ENCODE measurements at places on chromosomes 5 and 9.

DNA sequence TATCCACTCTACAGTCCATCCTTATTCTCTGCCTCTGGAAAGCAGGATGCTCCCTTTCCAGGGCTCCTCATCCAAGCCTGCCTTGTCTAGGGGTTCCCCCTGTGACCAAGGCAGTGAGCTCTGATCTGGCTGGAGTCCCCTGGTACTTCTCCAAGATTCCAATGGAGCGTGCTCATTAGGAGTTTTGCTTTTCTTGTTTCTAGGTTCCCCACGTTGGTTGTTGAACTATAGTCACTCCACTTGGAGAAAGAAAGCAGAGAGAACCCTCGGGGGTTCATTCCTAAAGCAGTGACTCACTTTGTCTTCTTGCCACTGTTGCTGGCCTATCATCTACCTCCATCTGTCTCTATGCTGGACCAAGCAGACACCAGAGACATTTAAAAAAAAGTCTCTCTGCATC is 192.6 kb downstream of the TLE4 start:
- no peak for DNase-seq

GRCh38 chr9:14824481-14824880 is 85.7 kb downstream of the FREM1 start:
- DNase-seq: no peak

GRCh38 chr9:117927354-117927753 is 223.2 kb downstream of the TLR4 start:
- DNase-seq: no peak

GRCh38 chr5:140273401-140273877 is 29.5 kb downstream of the PFDN1 start:
- DNase-seq: no peak

- no peak for DNase-seq
Observed at GRCh38 chr5:85576666-85577065, 1041.1 kb upstream of the COX7C start.

DNA sequence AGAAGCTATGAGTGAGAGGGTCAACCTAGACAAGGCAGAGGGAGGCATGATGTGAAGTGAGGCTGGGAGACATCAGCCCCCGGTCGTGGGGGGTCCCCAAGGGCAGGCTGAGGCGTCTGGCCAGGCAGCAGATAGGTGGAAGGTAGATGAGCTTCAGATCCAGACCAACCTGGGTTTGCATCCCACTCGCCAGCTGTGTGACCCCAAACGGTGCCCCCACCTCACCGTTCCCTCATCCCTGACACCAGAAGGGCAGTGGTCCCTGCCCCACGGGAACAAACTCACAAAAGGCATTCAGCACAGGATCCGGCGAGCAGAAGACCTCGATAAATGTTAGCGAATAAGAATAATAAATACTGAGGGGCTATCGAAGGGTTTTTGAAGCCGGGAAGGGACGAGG is 27.5 kb upstream of the LMX1B start:
- DNase-seq: no peak

DNA sequence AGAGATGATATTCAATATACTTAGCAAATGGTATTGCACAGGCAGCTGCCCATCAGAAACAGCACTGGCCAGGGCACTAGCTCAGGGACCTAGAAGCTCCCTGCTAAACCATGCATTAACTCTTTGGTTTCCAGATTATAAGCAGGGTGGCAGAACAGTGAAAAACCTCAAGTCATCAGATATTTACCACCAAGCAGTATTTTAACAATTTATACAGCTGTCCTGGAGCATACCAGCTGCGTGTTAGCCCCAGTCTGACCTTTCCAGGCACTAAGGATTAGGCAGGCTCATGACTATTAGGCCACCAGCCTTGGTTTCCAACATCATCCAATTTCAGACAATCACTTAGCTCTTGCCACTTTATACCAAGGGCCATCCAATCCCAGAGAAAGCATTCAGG is 326.5 kb downstream of the CAAP1 start:
- DNase-seq: no peak

- DNase-seq: no peak
Observed at GRCh38 chr5:177431317-177432142, 5.1 kb downstream of the GRK6 start.

GRCh38 chr5:61322738-61323725 is 9.0 kb upstream of the ZSWIM6 start:
- no peak for DNase-seq

DNA sequence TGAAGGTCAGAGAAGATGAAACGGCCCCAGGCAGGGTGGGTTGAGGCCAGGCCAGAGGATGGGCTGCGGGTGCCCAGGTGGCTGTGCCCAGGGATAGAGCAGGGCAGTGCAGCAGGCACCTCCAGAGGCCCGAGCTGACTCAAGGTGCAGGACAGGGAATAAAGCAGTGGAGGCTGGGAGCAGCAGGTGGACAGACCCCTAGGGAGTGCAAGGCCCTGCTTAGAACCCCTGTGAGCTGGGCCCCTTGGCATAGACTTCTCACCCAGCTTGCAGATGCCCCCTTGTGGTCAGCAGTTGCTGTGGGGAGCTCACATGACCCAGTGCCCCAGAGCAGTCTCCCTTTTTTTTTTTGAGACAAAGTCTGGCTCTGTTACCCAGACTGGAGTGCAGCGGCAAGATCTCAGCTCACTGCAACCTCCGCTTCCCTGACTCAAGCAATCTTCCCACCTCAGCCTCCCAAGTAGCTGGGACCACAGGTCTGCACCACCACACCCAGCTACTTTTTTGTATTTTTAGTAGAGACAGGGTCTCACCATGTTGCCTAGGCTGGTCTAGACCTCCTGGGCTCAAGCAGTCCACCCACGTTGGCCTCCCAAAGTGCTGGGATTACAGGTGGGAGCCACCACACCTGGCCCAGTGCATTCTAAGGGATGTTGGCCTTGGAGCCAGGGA is 118.8 kb downstream of the WNK2 start:
- DNase-seq: no peak

GRCh38 chr9:129312251-129313122 is 134.4 kb upstream of the IER5L start:
- no peak for DNase-seq

DNA sequence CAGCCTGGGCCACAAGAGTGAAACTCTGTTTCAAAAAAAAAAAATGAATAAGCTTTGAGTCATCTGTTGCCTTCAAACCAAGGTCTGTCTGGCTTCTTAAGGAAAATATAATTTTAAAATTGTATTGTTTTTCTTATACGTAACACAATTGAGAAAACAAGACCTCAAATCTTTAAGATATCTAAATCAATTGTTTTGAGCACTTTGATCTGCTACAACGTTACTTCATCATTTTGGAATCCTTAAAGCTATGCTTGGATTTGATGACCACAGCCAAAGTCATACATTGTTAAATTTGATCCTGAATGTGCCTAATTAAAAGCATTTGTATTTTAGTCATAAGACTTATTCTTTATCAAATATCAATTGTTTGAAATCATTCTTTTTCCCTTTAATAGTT is 37.7 kb upstream of the VCAN start:
- no peak for DNase-seq

DNA sequence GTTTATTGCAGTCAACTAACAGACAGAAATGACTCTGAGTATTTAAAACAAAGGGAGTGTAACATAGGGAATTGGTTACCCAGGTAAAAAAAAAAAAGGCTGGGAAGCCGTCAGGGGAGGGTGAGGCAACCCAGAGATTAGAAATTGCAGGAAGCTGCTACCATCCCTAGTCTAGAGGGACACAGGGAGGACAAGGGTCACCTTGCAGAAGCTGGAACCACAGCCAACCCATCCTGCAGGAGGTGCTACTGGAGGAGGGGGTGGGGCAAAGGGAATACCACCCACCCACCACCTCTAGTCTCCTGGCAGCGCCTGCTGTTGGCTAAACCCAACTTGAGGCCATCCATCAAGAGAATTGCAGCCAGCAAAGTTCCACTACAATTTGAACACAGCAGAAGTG is 6.5 kb downstream of the CAST start:
- DNase-seq: no peak

GRCh38 chr5:78546276-78546996 is 102.1 kb downstream of the LHFPL2 start:
- no peak for DNase-seq

- DNase-seq: no peak
Observed at GRCh38 chr5:11050596-11051304, 289.7 kb upstream of the DAP start.

DNA sequence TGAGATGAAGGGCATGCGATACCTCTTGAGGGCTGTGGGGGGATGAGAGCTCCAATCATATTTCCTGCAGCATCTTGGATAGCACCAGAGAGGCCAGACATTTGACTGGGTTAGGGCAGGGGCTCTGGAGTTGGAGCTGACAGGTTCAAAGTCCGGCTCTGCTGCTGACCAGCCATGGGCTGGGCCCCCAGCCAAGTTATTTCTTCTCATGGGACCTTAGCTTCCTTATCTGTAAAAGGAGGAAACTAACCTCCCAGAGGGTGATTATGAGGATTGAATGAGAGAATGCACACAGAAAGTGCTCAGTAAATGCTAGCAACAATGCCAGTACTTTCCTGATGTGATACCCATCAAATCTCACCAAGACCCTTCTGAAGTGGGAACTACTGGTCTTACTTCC is 65.2 kb upstream of the SLC25A51 start:
- DNase-seq: no peak

GRCh38 chr5:107513337-107514085 is 157.2 kb downstream of the EFNA5 start:
- no peak for DNase-seq

DNA sequence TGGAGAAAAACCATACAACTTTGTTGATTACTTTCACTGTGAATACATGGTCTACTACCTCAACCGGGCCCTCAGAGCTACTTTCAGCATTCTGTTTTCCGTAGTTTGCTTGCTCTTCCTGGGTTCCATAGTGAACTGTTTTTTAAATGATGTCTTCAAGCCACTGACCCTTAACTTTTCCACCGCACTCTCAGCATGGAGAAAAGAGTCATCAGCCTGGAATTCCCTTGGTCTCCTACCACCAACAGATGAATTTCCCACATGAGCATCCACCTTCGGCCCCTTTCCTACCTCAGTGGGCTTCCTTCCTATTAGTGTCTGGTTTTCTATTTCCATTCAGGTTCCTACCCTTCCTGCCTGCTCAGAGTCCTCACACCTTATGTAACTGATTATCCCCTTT is 135.9 kb upstream of the ADAMTSL1 start:
- DNase-seq: no peak

GRCh38 chr9:1469996-1470395 is 419.8 kb downstream of the DMRT2 start:
- no peak for DNase-seq

DNA sequence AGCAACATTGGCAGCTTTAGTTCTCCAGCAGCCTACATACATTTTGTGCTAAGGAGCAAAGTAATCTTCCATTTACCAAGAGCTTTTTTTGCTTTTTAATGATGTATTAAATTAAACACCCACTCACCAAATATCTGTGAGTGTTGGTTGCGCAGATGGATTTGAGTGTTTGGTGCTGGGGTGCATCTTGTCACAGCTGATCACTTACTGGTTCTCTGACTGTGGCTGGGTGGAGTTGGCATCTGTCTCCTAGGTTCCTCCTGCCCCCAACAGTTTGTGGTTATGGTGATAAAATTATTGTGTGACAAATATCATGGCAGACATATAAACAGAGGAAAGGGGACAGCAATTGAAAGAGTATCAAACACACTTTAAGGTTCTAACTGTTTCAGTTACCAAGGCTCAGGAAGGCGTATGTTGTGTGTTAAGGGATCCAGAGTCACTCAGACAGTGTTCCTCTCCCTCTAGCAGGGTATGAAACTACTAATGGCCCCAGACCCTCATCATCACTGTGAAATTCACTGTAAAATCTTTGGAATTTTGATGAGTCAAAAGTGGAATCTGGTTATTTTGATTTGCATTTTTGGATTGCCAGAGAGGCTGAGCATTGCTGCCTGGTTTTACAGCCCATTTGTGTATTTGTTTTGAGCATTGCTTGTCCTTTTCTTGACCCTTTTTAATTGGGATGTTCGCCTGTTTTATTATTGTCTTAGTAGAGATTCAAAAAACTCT is 81.7 kb downstream of the PDE8B start:
- no peak for DNase-seq

- no peak for DNase-seq
Observed at GRCh38 chr5:110043025-110043424, 353.3 kb downstream of the MAN2A1 start.

DNA sequence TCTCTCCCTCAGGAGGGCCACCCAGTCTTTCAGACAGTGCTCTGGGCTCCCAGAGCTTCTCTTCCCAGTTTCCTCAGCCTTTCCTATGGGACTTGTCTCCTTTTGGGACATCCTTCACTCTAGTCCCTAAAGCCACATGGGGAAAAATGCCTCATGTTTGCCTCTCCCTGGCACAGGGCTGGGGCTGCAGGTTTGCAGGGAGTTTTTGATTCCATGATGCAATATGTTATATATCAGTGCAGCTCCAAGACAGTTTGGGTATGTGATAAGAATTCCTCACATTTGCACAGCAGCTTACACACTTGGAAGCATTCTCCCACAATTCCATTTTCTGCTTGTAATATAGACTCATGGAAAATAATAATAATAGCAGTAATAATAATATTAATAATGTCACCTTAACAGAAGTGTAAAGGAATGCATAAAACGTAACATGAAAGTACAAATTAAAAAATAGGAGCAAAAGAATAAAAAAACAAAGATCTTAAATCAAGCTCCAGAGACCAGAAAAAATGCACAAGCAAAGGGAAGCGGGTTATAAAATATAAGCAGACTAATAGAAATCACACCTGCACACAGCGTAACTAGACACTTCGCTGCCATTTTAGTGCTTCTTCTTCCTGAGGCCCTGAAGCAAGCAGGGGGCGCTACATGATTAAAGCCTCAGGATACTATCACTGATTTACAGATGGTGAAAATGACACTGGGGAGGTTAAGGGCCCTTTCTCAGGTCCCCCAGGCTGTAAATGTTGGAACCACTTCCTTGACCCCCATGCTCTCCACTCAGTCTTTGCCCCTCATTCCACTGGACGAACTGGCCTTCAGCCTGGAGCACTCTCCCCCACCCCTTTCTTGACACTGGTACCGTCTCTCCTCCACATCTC is 70.0 kb upstream of the IL17B start:
- DNase-seq: no peak

GRCh38 chr5:139282197-139282557 is 11.4 kb upstream of the MATR3 start:
- no peak for DNase-seq

- no peak for DNase-seq
Observed at GRCh38 chr5:82570-82969, 9.4 kb upstream of the PLEKHG4B start.

DNA sequence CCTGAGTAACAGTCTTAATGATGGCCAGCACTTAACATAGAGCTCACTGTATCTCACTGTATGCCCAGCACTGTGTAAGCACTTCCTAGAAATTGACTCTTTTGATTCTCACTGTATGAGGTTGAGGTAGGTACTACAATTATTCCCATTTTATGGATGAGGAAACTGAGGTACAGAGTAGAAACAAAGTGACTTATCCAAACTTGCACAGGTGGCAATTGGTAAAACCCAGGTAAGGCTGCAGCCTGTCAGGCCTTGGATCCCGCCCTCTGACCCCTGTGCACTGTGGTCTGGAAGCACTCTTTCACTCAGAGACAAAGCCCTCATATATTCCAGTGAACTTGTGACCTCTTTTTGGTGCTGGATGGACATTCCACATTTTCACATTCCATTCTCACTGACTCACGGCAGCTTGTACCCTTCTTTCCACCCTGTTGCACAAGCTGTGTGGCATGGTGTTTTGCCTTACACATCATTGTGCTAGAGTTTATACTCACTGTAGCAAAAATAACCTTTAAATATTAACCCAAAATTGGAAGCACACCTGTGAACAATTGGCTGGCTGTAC is 21.7 kb downstream of the ANKRD55 start:
- DNase-seq: no peak

All from esophagus squamous epithelium (tissue), 5 donors.